HT1080 (cell line): ENCODE measurements at places on chromosomes 5 and 9. TPM values are rescaled to one million over a fixed set of nuclear protein-coding genes. Genes with fewer than 3 reads are reported as not detected.

DNA sequence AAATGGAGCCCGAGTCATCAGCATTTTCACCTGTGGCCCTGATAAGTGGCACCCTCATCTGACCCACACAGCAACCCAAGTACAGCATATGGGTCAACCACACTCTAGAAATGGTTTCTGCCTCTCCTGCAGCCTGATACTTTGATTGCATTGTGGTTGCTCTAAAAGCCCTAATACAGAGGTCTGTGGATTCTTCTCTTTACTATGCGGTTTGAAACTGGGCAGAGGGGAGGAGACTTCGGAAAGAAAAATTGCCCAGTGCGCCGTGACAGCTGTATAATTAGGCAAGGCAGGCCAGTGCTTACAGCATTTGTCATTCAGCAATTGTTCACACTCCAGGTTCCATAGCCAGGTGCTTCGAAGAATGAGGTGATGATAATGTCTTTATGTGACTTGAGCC lies 361.0 kb downstream of the NFIB start:
- DNase-seq, result no peak

- DNase-seq, result peak; percentile 97
Observed at GRCh38 chr9:105064248-105065097, 136.5 kb upstream of the ABCA1 start.

DNA sequence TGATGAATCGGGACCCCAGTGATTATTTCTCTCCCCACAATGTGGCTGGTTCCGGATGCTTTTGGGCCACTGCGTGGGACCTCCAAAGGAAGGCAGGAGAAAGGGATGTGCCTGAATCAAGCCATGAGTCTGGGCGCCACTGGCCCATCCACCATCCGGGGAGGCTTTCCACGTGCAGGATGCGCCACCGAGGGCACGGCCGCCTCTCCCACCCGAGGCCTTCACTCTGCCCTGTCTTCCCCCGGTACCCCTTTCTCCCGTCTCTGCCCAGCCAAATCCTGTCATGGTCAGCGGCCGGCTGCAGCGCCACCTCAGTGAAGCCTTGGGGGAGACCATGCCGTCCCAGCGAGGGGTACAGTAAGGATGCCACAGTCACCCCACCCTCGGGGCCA lies 43.9 kb upstream of the GRHPR start:
- no peak for DNase-seq

GRCh38 chr9:126112135-126112720 lies 214.4 kb upstream of the MVB12B start:
- DNase-seq, result no peak

The LYSMD3 gene
- total RNA-seq, result 5.7 and 12.1 TPM in 2 replicates

The APBA1 gene
- 1.3 and 4.5 TPM in 2 replicates for total RNA-seq

The LAMC3 gene
- total RNA-seq, result 0.13 and 0.29 TPM in 2 replicates

The ALDH1A1 gene
- 0.14 and 0.17 TPM in 2 replicates for total RNA-seq

The DDX4 gene
- 0.24 TPM in 1 of 2 replicates, not detected in the other for total RNA-seq

The IFNA8 gene
- not detected in 2 replicates for total RNA-seq
